Activated T-cell treated with anti-CD3 and anti-CD28 coated beads, Interleukin-2, amount 50 U/mL, for 48 hours (primary cell): ENCODE measurements at places on chromosomes 7 and 10.

DNA sequence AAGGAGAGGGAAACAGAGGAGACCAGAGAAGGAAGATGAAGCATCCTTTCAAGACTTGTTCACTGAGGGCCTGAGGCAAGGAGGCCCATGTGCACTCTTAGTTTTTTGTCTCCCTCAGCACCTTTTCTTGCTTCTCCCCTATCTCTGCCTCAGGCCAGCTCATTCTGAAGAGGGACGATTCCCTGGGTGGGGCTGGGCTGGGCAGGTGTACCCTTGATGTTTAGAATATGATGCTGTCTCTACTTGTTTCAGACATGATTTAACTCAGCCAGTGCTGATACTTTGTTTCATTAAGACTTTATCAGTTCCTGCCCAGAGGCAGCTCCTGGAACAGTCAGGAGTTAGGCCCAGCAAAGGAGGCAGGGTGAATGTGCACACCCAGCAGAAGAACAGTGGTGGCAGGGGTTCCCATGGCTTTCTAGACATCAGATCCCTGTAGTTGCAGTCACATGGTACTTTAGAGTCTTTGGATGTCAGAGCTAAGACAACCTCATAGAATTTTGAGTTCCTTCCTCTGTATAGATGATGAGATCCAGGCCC is 3.4 kb downstream of the PRXL2A start:
- no peak for DNase-seq

- no peak for DNase-seq
Observed at GRCh38 chr7:115417662-115418061, 495.8 kb downstream of the MDFIC start.

DNA sequence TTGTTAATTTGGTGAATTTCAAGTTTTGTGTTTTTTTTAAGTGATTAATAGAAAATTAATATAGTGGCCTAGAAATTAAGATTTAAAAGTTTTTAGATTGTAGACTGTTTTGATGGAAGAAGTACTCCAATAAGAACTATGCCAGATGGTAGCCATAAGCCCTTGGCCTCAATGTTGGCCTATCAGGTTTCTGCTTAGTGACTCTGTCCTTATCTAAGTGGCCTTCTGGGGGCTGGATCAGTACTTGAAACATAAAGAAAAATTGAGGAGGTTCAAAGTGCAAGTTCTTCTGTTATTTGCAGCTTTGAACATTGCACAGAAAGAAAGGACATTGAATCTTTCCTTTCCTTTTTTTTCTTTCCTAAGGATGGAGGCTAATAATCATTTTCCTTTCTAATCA is 9.9 kb downstream of the CCDC126 start:
- DNase-seq, result no peak

DNA sequence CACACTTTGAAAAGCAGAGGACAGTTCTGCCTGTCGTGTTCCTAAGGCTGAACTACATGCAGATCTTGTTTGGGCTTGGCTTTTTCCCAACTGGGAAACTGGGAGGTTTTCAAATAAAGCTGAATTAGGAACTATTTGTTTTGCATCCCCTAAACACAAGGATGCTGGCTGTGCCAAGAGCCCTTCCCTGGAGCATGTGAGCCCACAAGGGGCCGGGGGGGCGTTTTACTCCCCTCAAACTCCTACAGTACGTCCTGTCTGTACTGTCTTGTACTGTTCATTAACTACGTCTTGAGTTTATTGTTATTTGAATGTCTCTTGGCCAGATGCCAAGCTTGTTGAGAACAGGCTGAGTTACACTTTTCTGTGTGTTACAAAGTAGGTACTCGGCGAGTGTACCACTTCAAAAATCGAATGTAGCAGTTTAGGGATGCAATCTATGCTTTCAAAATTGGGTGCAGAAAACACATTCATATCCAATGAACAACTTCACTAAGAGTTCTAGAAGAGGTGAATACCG is 94.9 kb downstream of the GFRA1 start:
- DNase-seq, result no peak

DNA sequence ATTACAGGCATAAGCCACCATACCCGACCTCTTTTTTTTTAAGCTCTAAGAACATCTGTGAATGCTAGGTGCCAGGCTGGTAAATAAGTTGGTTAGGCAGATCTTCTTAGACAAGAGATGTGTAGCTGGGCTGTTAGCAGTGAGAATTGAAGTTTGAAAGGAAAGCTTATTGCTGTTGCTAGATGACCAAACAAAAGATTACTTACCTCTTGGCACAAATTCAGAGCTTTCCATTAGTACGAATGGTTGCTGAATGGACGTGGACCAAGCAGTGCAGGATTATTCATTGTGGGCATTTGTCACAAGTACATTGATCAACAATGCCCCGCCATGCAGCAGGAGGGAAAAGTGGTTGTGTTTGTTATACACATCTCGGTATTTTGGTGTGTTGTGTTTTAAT is 131.2 kb downstream of the GFRA1 start:
- DNase-seq, result no peak

- no peak for DNase-seq
Observed at GRCh38 chr7:78762625-78763024, 690.8 kb downstream of the MAGI2 start.
